ENCODE measurements at places on chromosomes 12 and 14.

DNA sequence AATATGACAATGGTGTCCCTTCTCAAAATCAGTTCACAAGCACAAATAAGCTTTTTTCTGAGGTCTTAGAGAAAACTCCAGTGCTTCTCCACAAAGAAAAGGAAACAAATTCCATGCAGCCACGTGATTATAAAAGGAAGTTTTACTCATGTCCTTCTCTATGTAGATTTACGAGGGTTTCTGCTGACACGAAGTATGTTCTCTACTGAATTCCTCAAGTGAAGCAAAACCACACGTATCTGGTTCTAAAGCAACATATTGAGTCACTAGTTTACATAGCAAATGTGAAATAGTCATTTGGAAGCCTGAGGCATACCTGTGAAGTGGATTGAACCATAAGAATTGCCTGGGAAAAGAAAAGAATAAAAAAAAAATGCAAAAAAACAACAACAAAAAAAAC, 31.9 kb downstream of the BMP4 start:
- no peak for DNase-seq

DNA sequence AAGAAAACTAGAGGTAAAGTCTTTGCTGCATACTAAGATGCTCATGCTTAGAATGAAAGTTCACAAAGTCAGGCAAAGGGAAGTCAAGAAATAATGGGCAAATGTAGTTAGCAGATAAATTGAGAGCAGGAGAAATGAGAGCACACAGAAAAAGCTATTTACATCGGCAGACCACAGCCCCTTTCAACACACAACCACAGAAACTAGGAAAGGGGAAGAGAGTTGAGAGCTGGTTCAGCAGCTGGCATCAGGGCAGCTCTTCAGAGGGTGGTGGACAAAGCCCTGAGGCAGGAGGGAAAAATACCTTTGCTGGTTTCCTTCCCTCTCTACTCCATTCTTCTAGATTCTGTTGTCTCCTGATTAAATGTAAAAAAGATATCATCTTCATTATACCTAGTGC, 95.4 kb upstream of the ANO4 start:
- no peak for DNase-seq

- no peak for DNase-seq
These were observed 104.4 kb downstream of the SSPN start for GRCh38 chr12:26299751-26300150.

GRCh38 chr12:120532701-120533238, 1.4 kb upstream of the RNF10 start:
- no peak for DNase-seq

DNA sequence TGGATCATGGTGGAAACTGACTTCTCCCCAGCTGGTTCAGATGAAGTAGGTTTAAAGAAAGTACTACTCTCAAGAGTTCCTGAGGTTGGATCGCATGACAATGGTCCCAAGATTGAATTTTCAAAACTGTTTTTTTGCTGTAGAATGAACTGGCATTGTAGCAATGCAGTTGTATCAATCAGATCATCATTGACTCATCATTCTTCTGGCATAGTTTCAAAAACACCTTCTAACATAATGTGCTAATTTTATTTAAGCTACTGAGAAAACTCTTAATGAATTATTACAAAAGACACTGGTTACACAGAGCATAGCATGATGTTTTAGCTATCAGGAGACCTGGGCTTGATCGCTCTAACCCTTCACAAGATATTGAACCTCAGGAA, 384.5 kb upstream of the DCN start:
- DNase-seq: no peak

GRCh38 chr14:87712396-87713090, 280.4 kb downstream of the GALC start:
- no peak for DNase-seq

- DNase-seq: no peak
These were observed 579.4 kb downstream of the ALG10 start for GRCh38 chr12:34601689-34602088.

GRCh38 chr14:86852530-86852929, 1140.5 kb downstream of the GALC start:
- no peak for DNase-seq

- no peak for DNase-seq
These were observed 138.7 kb downstream of the TTC7B start for GRCh38 chr14:90677484-90678050.

- DNase-seq: no peak
These were observed 114.8 kb downstream of the PTPN11 start for GRCh38 chr12:112533528-112533927.

All from stimulated activated CD4-positive, alpha-beta T cell treated with anti-CD3 and anti-CD28 coated beads, TNF-alpha, amount 100 ng/mL, for 1 hour (primary cell).